Neuronal stem cell (in vitro differentiated cells): ENCODE measurements at places on chromosomes 16 and 17.

DNA sequence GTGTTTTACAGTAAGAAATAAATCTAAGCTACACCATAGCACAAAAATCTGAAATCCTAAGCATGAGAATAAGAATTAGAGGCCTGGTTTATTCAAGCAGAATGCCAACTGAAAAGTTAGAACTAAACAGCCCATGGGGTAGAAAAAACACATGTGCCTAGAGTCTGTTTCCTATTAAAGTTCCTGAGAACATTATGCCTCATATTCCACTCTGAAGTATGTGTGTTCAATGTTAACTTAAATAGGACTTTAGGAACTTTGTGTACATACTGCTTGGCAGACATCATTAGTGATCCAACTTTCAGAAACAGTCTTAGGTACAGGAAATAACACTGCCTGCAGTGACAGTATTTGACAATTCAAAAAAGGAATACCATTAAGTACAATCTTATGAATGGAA is 18.2 kb downstream of the HEATR6 start:
- no peak for DNase-seq

DNA sequence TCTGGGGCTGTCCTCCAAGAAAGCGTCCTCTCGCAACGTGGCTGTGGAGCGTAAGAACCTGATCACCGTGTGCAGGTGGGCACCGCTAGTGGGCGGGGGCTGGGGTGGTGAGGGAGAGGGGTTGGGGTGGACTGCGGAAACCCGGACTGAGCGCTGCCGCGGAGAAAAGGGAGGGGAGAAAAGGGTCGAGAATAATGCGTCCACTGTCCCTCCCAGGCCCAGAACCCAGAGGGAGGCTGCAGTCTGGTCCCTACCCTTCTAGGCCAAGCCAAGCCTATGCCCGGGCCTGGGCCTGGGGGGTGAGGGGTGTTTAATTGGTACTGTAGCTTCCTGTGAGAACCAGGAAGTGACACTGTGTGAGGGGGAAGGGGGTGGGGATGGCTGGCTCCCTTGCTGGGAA is 464 bp downstream of the RUNDC3A start:
- DNase-seq, result no peak

DNA sequence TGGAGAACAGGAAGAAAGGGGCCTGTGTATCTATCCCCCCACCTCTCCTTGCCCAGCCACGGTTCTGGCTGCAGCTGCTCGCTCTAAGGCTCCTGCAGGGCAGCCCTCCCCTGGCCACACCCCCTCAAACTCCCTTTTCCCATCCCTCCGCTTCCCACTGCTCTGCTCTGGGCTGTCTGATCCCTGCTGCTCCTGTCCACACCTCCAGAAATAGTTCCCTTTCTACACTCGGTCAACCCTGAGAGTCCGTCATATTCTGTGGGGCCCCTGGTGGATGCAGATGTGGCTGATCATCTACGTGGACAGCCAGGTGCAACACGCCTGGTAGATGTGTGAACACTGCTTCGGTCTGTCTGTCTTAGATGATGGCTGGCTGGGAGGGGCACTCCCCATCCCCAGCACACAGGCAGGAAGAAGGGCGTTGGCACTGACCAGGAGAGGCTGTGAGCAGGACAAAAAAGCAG is 19.3 kb upstream of the KRT19 start:
- DNase-seq, result no peak

GRCh38 chr16:88005181-88005581 is 53.9 kb downstream of the BANP start:
- no peak for DNase-seq
